ENCODE measurements at places on chromosomes 16 and 17. TPM values are rescaled to one million over a fixed set of nuclear protein-coding genes. Genes with fewer than 3 reads are reported as not detected.

Gene SLC47A2
- total RNA-seq: not detected

Gene EVI2B
- 7.7 TPM for total RNA-seq

Gene MPP2
- 10.7 TPM for total RNA-seq

GRCh38 chr16:86709902-86710601, 131.7 kb downstream of the FOXL1 start:
- no peak for DNase-seq

Gene CACNG1
- total RNA-seq: not detected

DNA sequence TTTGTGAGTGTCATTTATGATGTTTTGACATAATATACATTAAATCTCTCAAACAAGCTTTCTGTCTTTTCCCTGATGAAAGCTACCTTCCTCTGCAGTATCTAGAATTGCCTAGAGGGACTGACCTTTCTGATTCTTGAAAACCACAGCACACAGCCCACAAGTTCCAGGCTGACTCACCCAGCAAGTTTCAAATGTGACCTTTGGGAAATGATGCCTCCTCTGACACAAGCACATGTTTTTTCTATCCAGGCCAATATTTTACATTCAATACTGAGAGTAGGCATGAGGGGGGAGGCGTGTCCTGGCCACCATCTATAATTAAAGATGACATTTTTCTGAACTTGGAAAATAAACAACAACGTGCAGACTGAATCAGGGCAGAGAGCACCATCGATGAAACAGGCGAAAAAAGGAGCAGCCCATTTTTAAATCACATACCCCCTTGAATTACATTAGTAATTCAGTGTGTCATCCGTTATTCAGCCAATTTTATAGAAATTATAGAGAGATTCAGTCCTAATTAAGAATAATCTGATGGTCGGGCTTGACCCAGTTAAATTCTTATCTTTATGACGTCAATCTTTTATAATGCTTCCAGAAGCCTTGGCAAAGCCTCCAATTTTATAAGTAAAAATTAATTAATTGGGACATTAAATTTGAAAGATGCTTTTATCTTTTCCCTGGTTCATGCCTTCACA, 292.6 kb upstream of the CDH11 start:
- no peak for DNase-seq

DNA sequence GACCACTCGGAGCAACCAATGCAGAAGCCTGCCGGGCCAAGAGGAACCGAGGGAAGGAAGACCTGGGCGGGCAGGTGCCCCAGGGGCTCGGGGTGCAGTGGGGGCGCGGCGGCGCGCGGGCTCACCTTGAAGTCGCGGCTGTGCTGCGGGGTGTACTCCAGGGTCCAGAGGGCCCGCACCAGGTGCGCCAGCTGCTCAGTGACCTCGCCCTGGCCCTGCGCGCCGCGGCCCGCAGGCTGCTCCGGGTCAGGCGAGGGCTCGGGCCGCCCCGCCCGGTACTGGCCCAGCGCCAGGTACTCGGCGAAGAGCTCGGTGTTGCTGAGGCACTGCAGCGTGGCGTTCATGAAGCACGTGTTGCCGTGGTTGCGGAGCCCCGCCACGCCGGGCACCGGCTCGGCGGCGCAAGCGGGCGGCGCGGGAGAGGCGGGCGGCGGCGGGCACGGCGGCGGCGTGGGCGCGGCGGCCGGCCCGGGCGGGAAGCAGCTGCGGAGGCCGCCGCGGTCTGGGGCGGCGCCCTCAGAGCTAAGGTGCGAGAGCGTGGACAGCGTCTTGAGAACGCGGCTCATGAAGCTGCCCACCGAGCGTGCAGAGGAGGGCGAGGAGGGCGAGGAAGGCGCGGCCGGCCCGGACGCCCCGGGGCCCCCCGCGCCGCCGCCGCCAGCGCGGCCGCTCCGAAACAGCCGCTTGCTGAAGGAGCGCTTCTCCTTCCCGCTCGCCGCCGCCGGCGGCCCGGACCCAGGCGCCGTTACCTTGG, 562 bp downstream of the USP31 start:
- DNase-seq: peak; percentile 79

Gene TNFSF13
- 25.5 TPM for total RNA-seq

DNA sequence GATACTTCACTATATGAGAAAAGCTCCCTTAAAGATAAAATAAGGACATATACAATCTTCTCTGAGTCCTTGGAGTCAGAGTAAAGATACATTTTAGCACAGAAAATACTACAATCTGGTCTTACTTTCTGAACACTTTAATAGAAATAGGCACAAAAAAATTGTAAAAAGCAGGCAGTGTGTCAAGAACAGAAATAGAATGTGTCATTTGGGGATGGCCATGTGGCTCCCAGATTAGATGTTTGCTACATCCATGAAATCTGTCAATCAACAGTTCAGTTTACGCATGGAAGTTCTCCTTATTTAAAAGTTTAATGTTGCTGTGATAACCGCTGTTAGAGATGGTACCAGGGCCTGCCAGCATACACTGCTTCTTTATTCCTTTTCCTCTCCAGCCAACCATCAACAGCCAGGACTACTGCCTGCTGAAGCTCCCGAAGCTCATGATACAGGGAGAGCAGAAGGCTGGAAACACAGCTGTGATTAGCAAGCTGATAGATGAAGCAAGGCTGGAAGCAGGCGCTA, 278.5 kb downstream of the CEP112 start:
- DNase-seq: no peak

DNA sequence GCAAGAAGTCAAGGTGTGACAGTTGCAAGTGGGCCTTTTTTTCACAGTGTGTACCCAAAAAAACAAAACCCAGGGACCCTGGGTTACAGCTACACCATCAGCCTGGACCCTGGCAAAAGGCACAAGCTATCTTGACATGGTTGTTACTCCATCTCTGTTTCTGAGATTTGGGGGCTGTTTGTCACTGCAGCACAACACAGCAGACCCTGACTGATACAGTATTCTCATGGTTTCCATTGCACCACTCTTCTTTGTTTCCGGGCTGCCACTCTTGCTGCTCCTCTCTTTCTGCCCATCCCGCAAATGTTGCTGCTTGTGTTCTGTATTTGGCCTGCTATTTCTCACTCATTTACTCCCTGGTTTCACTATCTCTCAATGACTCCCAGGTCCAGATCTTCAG, 55.2 kb downstream of the C16orf78 start:
- DNase-seq: no peak

DNA sequence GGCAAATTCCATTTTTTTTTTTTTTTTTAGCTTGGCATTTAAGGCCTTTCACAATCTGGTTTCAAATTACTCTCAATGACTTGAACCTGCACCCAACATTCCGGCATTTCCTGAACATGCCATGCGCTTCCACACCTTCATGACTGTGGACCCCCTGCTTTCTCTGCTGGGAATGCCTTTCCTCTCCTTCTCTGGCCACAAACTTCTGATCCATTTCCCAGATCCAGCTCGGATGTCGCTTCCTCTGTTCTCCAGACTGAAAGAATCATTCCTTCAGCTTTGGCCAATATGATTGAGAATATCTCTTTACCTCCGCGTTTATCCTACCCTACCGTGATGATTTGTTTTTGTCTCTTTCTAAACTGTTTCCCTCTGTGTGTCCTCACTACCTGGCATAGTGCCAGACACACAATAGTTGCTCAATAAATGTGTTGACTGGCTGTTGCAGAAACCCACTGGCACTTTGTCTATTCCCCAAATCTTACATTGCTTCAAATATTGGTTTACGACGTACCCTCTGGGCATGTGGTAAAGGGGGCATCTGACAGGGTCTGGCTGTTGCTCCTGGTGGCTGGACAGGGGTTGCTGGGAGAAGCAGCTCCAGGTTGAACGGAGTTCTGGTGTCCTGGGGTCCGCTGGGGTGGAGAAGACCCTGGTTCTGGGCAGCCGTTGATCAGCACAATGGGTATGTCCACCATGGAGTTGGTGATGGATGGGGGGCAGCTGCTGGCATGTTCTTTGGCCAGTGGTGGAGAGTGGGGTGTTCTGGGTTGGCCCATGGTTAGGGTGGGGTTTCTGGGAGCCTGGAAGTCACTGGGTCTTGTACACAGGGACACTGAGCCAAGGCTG, 14.7 kb downstream of the TNS4 start:
- DNase-seq: peak; percentile 44

Gene PRSS53
- 1.1 TPM for total RNA-seq

Gene NPTX1
- total RNA-seq: not detected

DNA sequence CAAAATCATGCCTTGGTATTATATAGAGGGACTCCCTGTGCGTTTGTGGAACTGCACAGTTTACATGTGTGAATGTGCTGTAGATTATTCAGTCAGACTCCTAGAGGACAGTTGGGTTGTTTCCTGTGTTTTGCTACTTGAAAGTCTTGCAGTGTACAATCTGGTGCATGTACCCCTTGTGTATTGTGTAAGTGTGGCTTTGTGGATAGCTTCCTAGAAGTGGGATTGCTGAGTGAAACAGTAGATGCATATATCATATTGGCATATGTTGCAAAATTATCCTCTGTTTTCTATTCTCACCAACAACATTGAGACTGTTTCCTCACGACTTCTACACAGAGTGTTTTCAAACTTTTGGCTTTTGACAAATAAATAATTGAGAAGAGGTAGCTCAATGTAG, 263.7 kb downstream of the MAP2K6 start:
- no peak for DNase-seq

Gene AHSP
- total RNA-seq: not detected

DNA sequence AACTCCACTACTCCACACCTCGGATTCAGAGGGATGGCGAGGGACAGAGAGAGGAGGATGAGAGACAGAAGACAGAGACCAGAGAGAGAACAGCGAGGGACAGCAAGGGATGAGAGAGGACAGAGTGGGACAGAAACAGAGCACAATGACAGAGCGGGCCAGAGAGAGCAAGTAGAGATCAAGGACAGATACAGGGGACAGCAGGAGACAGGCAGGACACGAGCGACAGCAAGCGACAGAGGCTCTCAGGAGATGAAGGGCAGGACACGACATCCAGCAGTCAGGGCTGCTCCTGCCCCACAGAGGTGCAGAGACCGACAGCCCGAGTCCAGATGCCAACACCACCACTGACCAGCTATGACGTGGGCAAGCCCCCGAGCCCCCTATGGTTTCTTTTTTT, 14.9 kb downstream of the CORO7 start:
- no peak for DNase-seq

Gene ATP2A1
- total RNA-seq: 0.27 TPM

Gene TAC4
- not detected for total RNA-seq

DNA sequence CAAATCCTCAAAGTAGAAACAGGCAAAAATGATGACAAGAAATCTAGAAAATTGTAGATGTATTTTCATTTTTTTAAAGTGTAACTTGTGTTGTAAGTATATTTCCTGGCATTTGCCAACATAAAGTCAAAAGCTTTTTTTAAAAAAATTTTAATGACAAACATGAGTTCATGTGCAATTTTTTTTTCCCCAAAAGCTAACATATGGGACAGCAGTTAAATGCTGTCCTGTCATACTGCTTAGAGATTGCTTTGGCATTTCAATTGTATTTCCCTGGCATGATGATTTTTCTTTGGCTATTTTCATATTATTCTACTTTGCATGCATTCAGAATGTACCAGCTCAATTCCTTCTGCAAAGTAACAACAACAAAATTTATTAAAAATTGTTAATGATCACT, 24.5 kb upstream of the CPPED1 start:
- no peak for DNase-seq

GRCh38 chr17:80824549-80825470, 166.8 kb upstream of the CHMP6 start:
- DNase-seq: no peak

Gene VASN
- total RNA-seq: 20.0 TPM

DNA sequence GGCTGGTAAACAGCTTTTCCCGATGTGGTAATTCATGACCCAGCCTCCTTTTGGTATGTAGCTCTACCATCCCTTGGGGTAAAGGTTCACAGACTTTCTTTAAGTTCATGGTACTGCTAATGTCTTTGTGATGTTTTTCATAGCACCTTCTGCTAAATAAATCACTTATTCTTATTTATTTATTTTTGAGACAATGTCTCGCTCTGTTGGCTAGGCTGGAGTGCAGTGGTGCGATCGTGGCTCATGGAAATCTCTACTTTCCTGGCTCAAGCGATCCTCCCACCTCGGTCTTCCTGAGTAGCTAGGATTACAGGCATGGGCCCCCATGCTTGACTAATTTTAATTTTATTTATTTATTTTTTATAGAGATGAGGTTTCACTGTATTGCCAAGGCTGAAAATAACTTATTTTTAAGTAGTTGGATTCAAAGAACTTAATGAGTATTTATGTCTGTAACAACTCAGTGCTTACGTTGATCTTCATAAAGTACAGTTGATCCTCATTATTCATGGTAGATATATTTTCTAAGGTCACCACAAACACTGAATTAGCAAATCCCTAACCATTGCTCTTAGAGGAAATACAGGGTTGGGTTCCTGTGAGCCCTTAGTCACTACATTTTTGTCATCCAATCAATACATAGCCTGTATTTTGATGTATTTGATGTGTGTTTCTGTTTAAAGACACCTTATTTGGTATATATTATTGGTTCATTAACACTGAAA, 97.1 kb downstream of the SHISA9 start:
- no peak for DNase-seq

GRCh38 chr16:84889066-84889465, 69.3 kb downstream of the CRISPLD2 start:
- no peak for DNase-seq

- DNase-seq: no peak
Observed at GRCh38 chr16:19363740-19364139, 53.9 kb upstream of the TMC5 start.
